ENCODE measurements at places on chromosomes 4 and X.

DNA sequence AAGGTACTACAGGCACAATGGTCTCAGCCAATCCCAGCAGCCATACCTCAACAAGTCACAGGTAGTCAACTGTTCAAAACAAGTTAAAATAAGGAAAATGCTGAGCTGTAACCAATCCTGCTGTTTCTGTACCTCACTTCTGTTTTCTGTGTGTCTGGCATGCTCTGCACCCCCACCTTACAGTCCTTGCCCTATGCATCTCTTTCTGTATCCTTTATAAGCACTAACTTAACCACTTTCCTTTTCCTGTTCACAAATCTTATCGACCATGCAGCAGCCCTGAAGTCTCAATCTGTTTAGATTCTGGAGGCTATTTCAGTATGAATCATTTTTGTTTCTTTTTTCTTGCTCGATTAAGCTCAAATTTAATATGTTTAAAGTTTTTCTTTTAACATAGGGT is 12.5 kb upstream of the FAM13A start:
- peak; percentile 48 for DNase-seq

DNA sequence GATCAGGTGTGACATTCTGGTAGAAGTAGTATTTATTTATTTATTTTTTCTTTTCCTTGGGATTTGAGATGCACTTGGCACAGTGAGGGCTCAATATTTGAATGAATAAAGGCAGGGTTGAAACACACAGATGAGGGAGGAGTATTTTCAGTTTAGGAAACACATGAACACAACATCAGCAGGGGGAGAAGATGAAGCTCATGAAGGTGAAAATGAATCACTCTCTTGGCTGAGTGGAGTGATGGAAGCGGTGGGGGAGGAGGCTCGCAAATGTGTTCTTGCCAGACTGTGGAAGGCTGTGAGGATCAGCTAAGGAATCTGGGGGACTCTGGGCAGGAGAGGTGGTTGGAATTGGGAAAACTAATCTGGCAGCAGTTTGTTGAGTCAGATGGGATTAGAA is 55.3 kb downstream of the ARHGAP10 start:
- no peak for DNase-seq

- no peak for DNase-seq
These were observed 54.6 kb downstream of the NIPAL1 start for GRCh38 chr4:48071191-48071590.

- no peak for DNase-seq
These were observed 426 bp upstream of the C4orf51 start for GRCh38 chr4:145679520-145679919.

- no peak for DNase-seq
These were observed 20.5 kb upstream of the STS start for GRCh38 chrX:7127056-7127455.

DNA sequence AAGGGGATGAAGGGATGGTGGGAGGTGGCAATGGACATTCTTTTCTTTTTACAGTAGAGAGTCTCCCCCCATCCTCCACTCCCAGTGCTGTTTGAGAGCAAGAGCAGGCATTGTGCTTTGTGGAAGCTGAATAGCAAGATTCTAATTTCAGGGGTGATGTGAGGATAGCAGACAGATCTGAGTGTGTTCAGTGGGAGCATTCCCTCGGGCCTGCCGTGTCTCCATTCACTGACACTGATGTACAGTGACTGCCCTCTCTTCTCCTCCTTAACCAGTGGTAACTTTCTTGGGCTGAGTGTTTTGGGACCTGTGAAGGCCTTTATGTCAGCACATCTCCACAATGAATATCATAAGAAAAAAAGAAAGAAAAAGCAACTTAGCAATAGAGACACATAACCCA is 396.6 kb upstream of the RPS6KA3 start:
- DNase-seq = no peak

- DNase-seq = no peak
These were observed 99.1 kb downstream of the ARHGAP10 start for GRCh38 chr4:147830987-147831386.

DNA sequence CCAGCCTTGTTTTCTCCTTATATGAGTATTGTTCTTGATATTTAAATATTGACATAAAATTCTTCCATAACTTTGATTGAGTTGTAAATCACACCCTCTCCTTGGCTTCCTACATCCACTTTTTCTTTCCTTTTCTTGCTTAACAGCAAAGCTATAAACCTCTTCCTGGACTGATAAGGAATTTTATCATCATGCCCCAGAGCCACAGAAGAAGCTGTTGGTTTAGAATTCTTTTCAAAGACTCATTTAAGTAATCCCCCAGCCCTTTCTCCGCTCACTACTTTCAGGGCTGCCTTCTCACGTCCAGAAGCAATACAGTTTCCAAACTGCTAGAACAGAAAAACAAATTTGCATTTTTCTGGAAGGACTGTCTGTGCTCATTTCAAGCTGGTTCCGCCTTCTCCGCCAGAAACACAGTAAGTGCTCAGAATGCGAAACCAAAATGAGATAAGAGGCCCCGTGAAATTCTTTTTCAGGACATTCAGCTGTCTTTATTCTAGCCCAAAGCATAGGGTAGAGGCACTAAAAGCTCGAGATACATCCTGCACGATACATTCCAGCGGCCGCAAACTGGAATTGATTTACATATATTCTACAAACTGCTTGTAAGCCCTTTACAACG is 849 bp downstream of the MID1 start:
- no peak for DNase-seq

DNA sequence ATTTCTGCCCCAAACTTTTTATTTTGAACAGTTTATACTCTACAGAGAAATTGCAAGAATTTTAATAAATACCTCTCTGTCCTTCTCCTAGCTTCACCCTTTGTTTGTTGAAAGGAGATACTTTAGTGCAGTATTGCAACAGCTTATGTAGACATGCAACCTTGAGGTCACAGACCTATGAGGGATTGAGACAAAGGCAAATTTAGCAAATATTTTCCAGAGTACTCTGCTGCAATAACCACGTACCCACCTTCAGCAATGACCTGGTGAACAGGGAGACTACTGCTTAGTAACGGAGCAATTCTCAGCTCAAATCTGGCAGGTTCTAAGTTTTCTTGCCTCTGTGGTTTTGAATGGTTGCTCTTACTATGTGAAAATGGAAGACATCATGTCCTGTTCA is 13.2 kb downstream of the FGA start:
- DNase-seq = no peak

DNA sequence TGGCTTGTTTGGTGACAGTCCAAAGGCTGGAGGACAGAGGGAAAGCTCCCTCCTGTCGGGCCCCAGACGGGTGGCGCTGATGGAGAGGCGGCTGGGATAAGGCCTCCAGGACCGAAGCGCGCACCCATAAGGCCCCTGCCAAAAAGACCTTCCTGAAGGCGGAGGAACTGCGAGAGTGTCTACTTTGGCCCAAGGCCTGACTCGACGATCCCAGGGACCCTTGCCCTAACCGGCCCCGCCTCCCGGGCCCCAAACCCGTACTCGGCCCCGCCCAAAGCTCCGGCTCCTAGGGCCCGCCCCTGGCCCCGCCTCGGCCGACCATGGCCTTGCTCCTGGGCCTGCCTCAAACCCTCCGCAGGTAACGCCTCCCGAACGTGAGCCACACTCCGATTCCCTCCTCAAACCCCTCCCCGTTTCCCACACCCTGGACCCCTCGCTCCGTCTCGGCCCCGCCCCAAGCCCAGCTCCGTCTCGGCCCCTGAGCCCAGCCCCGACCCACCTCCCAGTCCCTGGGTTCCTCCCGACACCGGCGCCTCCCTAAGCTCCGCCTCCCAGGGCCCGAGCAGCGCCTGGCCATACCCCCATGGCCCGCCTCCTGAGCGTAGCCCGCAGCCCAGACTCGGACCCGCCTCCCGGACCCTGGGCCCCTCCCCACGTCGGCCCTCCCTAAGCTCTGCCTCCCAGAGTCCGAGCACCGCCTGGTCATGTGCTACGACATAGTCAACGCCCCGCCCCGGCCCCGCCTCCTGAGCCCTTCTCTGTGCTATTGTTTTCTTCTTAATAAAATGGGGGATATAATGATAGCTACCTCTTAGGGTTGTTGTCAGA is 90.0 kb upstream of the DRD5 start:
- peak; percentile 89 for DNase-seq

- DNase-seq = no peak
These were observed 65.7 kb downstream of the SHROOM2 start for GRCh38 chrX:9851890-9852289.

- peak; percentile 85 for DNase-seq
These were observed 2.9 kb upstream of the MND1 start for GRCh38 chr4:153341575-153342090.

GRCh38 chrX:69290292-69290691 is 125.0 kb upstream of the PJA1 start:
- no peak for DNase-seq

- no peak for DNase-seq
These were observed 175.0 kb downstream of the NHS start for GRCh38 chrX:17550011-17550410.

DNA sequence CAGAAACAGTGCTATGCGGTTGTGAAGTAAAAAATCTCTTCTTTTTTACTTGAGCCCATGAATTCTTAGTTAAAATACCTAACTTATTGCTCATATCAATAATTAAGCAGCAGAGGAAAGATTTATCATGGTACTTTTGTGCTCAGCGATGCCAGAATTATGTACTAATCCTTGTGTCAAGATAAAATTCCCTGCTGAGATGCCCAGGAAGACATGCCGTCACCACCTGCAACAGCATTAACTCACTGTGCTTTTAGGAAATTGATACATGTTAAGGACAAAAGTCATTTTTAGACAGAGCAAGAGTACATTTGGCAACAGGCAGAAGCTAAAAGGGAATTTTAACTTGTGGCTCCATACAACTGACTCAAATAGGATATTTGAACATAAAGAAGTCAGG is 138.9 kb downstream of the NPNT start:
- DNase-seq = no peak

DNA sequence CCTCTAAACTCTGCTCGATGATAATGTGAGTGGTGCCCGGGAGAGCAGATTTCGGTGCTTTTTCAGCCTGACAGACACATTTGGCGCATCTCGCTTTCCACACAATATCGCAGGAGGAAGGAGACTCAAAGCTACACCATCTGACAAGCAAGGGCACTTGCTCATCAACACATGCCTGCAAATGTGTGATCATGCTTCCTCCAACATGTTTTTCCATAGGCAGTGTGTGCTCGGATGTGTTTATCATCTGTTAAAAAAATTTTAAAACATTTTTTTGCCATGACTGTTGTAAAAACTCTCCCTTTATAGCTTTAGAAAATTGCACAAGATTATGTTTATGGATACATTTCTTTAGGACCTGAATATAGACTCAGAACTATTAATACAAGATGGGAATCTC is 170.3 kb upstream of the PUDP start:
- no peak for DNase-seq

DNA sequence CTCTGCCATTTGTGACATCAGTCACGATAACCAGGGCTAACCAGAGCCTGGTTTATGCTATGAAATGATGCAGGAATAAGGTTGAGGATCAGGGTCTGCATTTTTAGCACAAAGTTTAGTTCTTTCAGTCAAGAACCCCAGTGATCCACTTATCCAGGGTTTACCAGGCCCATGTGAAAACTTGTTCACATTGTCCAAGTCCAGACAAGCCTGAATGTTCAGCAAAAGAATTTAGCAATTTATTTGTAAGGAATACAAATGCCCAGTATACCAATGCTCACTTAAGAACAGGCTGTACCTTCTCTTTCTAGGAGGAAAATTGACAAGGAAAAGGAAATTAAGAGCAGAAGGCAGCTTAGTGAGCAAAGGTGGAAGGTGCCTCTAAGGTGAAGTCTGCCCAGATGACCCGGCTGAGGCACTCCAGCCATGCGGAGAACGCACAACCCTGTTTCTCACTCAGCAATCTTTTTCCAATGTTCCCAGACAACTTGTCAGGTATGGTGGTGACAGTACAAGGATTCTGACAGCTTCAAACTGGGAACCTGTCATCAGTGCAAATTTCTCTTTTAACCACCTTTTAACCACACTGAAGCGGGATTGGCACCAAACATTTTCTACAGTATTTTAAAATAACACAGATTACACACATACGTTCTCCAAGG is 54.0 kb downstream of the TBC1D9 start:
- DNase-seq = no peak

DNA sequence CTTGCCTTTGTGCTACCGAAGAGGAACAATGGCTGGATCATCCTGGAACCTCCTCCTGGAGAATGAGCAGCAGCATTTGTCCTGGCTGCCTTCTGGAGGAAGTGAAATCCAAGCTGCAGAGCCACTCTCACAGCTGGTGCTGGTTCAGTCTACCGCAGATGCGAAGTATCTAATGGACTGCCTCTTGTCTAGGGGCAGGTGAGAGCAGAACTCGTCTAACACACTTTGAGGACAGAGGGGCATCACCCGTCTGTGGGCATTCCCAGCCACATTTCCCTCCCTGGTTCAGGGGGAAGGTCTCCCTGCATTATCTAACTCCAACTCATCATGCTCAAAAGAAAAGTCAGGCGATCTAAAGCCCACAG is 338.2 kb upstream of the GATB start:
- no peak for DNase-seq

- no peak for DNase-seq
These were observed 335.7 kb downstream of the BMPR1B start for GRCh38 chr4:95093460-95093859.

DNA sequence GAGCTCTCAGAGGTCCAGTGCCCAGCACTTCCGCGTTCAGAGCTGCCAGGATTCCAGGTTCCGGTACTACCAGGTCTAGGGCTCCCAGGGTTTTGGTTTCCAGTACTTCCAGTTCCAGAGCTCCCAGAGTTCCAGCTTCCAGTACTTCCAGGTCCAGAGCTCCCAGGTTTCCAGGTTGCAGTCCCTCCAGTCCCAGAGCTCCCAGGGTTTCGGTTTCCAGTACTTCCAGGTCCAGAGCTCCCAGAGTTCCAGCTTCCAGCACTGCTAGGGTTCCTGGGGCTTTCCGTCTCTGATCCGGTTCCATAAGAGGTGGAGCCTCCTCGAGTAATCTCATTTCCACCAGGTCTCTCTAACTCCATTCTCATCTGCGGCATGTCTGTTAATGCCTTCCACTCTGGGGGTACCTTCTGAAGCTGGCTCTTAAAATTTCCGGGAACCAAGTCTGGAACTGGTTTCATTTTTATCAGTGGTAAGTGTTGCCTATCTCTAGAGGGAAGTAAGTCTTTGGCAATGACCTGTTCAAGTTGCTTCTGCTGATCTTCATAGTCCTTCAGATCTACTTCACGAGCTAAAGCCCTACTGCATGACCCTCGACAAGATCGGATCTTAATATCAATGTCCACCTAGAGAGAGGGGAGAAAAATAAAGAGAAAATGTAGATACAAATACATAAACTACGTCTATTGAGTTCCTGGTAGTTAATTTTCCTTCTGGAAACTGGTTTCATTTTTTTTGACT is 4.1 kb downstream of the FGA start:
- DNase-seq = no peak

- no peak for DNase-seq
These were observed 70.4 kb upstream of the USP9X start for GRCh38 chrX:41014776-41015360.

DNA sequence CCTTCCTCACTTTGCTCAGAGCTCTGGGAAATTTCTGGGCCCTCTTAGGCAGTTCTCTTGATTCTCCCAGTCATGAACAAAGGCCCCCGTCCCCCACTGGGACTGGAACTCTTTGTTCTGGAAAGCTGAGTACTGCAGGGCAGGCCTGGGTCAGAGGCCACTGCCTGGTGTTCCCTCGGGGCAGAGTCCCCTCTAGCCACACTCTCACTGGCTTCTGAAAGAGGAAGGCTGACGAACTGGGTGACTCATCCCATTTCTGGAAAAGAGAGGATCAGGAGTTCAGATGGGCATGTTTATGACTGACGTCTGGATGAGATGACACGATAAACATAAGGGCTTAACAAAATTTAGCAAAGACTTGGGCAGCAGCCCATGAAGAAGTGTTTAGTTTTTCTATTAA is 47.7 kb downstream of the DDX3X start:
- peak; percentile 24 for DNase-seq

- no peak for DNase-seq
These were observed 11.2 kb downstream of the LRPAP1 start for GRCh38 chr4:3520796-3521600.

Data from KBM-7 (cell line).